ENCODE measurements at places on chromosomes 6 and 20.

GRCh38 chr6:98539741-98540140, 294.6 kb upstream of the POU3F2 start:
- DNase-seq, result no peak

DNA sequence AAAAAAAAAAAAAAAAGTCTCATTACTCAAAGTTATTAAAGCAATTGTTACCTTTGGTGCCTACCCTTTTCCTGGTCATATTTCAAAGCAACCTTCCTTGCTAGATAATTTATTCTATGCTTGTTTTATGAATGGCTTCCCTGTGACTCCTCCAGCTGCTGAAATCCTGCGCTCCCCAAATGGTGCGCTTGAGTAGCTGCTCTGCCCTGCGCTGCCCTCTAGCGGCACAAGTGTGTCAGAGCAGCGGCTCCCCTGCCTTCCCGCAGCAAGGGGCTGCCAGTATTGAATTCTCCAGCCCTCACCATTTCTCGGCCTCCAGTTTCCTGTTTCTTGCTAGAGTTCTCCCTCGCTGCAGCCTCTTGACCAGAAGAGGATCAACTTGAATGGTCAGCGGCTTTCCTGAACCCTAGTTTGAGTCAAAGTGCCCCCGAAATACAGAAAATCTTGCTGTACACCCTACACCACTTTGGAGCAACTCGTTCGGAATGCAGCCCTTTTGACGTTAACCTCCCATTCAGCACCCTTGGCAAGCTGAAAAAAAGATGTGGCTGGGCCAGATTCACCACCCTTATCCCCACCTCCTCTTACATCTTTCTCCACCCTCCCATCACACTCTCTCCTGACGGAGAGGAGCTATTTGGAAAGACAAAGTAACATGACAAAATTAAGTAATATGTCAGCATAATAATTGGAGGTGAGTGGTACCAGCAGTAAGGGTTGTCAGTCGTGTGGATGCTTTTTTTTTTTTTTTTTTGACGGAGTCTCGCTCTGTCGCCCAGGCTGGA, 60.4 kb upstream of the KLHL31 start:
- DNase-seq, result peak; percentile 59

GRCh38 chr6:72446430-72446829, 175.4 kb upstream of the KCNQ5 start:
- DNase-seq, result no peak

DNA sequence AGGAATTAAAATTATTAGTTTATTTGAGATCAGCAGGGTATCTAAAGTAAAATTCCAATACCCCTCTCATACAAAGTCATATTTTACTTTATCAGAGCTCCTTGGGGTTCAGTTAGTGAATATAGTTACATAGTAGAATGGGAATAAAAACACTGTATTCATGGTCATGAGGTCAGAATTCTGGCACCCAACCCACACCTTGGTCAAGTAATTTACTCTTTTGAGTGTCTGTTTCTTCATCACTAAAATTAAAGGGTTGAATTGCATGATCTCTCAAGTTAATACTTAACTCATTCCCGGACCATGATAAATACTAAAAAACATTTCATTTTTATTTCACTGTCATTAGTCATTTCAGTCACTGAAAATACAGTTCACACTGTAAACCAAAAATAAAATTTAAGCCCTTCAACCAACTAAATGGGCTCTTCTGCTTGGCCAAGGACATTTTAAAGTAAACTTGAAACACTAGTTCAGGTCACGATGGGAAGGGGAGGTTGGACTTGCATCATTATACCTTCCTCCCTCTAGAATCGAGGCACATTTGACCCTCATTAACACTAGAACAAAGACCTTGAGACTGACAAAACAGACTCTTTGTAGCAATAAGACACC, 21.1 kb upstream of the HLA-DRB1 start:
- no peak for DNase-seq

Measured in effector CD8-positive, alpha-beta T cell (primary cell).